ENCODE measurements at places on chromosomes 1 and 21. TPM values are rescaled to one million over a fixed set of nuclear protein-coding genes. Genes with fewer than 3 reads are reported as not detected.

The PSMD4 gene
- 57.2 TPM for total RNA-seq

The ACTL8 gene
- not detected for total RNA-seq

The SPTA1 gene
- not detected for total RNA-seq

The BCAR3 gene
- total RNA-seq, result 0.92 TPM

The OR10J1 gene
- not detected for total RNA-seq

The CCDC17 gene
- total RNA-seq, result 2.1 TPM

The PLEKHN1 gene
- total RNA-seq, result 0.95 TPM

The OR2T29 gene
- not detected for total RNA-seq

The SLC22A15 gene
- 0.08 TPM for total RNA-seq

The CLCNKA gene
- total RNA-seq, result not detected

The CDCA8 gene
- total RNA-seq, result 0.36 TPM

DNA sequence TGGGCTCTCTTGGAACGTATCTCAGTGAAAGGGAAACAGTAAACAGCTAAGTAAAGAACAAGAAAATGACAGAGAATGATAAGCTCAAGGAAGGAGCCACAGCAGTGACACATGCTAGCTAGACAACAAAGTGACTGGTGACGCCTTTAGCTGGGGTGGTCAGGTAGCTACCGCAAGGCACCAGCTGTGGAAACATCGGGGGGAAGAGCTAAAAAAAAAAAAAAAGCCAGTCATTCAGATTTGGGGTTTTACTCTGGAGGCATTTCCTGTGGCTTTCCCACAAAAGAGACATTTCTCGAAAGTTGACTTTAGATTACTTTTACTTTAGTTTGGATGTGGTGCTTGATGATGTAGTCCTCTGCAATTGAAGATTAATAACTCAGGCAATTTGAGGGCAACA, 2.1 kb downstream of the FHAD1 start:
- DNase-seq, result peak; percentile 67

GRCh38 chr1:63592536-63593302, 492 bp upstream of the PGM1 start:
- no peak for DNase-seq

DNA sequence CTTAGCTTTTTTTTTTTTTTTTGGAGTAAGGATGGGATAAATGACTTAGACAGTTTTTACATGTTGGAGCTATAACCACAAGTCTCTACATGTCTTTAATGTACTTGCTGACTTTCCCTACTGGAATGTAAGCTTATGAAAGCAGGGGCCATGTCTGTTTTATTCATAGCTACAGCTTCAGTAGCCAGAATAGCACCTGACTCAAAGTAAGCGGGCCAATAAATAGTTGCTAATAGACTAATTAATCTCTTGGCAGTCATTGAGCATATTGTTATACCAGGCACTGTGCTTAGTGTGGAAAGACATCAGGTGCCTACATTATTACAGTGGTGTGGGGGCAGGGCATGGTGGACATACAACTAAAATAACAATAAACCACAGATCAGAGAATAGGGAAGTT, 84.4 kb upstream of the HOOK1 start:
- no peak for DNase-seq

DNA sequence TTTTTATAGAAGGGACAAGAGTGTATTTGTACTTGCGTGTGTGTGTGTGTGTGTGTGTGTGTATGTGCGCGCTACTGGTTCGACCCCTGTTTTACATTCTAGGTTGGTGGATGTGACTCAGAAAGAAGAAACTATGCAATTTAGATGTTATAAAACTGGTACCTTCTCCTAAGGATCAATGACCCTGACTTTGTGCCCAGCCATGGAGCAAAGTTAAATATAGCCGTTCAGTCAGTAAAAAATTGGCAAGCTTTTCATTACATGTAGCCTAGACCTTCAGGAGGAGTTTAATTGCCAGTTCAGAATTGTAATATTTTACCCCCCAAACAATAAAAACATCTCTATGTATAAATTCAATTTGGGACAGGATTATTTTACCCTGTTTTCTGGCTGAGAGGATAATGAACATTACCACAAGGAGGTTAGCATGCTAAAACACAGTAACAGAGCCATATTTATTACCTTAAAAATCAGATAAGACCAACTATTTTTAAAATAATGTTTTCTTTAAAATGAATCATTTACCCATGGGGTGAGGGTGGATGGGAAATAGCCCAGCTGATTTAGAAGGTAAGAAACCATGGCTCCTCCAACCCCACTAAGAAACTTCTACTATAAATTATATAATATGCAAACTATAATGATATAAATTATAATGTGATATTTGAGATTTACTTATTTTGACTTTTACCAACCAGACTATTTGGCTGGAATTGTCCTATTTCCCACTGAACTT, 33.5 kb upstream of the MTR start:
- DNase-seq, result no peak

DNA sequence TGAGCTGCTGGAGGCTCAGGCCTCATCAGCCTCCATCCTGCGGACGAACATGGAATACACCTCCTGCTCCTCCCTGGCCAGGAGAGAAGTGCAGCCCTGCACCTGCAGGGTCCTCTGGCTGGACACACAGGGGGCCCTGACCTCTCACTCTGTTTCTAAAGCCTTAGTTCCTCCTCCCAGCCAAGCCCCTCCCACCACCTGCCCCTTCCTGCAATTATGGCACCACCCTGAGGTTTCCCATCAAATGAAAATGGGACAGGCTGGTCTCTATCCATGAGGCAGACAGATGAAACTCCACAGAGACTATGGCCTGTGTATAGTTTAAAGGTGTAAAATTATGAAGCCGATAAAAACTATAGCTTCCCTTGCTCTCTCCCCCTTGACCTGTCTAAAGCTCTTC, 42.6 kb downstream of the CACNA1S start:
- DNase-seq, result no peak

- DNase-seq, result no peak
These were observed 31.6 kb upstream of the ARHGEF10L start for GRCh38 chr1:17507915-17508314.

DNA sequence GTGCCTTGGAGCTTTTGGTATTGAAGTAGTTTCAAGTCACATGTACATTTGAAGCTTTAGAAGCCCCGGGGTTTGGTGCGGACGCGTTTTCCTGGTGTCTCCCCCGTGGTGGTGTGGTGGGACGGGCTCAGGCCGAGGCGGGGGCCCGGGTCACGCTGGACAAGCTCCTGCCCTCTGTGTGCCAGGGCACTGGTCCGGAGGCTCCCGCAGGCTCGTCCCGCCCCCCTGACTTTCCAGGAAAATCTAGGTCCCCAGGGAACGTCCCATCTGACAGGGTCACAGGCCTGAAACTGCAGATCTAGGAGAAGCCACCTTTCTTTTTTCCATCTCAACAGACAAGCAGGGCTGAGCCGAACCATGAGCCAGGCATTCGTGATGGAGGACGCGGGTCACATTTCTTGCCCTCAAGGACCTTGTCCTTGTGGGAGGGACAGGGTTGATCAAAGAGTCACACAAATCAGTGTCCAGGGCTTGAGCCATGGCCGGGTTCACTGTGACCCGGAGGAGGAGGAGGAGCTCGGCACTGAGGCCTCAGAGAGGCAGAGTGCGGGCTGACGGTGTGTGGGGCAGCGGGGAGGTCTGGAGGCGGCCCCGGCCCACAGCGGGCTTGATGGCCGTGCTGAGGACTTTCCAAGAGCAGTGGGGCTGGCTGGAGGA, 1.6 kb downstream of the DMRTB1 start:
- no peak for DNase-seq

DNA sequence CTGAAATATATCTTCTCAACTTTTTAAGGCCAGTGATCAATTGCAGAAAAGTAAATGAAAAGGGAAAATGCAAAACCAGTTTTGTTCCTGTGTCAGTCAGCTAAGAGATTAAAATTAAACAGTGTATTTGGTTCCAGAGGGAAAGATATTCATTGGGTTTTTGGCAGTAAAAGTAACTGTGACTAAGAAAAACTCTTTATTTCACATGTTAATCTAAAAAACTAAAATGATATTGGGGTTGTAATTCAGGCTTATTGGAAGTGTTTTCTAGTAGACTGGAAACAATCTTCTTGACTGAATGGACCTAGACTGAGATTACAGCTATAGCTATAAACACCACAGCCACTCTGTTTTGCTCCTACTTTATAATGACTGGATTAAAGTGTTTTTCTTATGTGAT, 413.9 kb downstream of the ADGRL2 start:
- DNase-seq, result no peak

DNA sequence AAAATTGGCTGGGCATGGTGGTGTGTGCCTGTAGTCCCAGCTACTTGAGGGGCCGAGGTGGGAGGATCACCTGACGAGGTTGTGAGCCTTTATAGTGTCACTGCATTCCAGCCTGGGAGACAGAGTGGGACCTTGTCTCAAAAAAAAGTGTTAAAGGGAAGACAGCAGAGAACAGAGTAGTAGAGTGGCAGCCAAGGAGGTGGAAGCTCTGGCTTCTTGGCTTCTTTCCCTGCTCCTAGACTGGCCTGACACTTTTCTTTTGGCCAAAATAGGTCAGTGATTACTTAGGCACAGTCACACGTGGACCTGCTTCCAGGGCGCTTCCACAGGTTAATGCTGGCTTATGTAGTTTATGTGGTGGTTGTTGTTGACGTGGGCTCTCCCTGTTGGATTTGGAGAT, 3.2 kb downstream of the DIP2A start:
- DNase-seq, result no peak

DNA sequence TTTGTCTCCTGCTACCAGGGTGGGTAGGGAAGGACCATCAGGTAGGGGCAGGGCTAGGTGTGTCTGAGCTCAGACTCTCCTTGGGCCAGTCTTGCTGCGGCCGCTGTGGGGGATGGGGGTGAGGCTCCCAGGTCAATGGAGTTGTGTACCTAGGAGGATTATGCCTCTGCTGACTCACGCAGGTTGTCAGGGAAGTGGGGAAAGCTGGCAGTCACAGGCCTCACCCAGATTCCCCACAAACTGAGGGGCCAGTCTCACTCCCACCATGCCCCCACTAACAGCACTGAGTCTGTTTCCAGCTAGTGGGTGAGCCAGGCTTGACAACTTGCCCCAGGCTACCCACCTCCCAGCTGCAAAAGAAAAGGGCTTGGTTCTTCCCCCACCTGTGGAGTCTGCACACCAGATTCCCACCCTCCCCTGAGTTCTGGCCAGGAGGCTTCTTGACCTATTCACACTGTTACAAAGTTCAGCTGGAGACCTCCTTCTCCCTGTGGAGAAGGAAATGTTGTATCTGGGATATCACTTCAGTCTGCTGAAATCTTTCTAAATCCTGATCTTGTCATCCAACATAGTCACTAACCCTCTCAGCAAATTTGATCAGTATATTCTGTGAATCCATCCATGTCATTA, 69.2 kb upstream of the GJA8 start:
- no peak for DNase-seq

GRCh38 chr1:155899683-155900082, 11.5 kb downstream of the RIT1 start:
- no peak for DNase-seq

DNA sequence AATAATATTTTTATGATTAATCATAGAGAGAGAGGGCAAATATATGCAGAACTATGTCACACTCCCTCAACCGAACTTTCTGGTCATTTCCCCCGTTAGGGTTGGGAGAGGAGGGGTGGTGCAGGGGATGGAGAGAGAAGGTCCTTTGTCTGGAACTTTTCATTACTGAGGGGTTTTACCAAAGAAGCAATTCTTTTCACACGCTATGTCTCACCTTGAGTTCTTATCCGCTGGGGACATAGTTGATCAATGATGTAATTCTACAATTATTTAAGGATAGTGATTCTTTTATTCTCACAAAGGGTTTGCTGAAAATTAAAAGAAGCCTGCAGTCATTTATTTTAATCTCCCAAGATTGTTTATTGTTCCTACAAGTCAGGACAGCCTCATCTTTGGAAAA, 98.3 kb upstream of the RUNX1 start:
- no peak for DNase-seq

DNA sequence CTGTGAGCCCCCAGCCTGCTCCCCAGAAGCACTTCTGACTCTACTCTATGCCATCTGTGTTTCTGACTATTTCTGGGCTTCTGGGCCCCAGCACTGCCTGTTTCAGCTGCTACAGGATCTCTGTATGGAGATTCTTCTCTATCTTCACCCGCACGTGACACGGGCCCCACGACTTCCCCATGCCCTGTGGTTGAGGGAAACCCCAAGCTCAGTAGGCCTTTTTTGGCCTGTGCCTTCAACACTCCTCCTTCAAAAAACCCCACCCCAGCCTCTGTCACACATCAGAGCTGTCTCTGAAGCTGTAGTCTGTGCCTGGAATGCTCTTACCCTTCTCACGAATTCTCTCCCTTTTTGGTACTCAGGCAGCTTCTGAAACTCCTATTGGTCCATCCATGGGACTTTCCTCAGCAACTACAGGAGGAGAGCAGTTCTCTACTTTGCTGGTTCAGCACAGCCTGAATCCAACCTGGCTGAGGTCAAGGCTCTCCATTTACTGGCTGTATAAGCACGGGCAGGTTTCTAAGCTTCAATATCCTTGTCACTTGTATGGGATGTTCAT, 2.0 kb upstream of the NID1 start:
- DNase-seq, result peak; percentile 39

DNA sequence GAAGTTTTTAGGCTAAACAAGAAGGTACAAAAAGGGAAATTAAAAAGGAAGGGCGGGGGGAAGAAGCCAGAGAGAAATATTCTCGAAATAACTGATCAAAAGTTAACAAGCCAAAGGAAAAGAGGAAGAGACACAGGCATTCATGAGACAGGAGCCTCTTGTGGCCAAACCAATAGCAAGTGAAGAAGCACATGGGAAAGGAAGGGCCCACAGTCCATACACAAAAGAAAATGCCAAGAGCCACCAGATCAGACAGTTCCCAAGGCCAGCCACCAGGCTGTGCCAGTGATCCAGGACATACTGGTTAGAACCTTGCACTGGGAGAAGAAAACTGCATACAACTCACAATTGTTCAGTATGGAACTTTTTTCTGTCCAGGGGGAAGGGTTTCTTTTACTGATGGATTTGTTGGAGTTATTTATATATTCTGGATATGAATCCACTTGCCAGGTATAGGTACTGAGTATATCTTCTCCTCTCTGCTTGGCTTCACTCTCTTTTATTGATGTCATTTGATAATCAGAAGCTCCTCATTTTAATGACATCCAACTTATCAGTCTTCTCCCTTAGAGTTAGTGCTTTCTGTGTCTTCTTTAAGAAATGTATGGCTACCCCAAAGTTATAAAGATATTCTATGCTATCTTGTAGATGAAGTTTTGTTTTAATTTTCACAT, 76.8 kb downstream of the CD46 start:
- DNase-seq, result peak; percentile 29

DNA sequence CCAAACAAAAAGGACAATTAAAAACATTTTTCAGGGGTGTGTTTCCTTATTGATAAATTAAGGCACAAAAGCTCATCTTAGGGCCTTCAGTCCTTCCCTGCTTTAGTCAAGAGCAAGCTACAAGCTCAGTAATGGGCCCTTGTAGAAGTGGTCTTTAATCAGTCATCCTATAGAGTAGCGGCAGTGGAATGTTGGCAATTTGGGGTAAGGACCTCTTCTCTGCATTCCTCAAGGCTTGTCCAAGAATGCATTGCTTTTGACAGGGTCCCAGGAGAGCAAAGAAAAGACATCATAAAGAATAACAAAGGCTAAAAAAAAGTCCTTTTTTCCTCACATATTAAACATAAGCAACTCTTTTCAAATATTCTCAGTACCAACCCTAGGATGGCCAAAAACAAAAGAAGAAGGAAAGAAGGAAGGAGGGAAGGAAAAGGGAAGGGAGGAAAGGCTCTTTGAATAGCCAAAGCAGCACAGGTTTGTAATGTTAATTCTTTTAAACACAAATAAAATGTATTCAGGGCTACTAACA, 27.3 kb upstream of the CAMK1G start:
- DNase-seq, result no peak

GRCh38 chr1:223105568-223105967, 37.5 kb downstream of the TLR5 start:
- no peak for DNase-seq

- no peak for DNase-seq
These were observed 993 bp upstream of the DSCAM start for GRCh38 chr21:40847951-40848350.

GRCh38 chr1:247077876-247078257, 744 bp downstream of the ZNF670 start:
- no peak for DNase-seq

All from CD4-positive, alpha-beta T cell (primary cell).